Naive thymus-derived CD4-positive, alpha-beta T cell (primary cell): ENCODE measurements at places on chromosomes 5 and 9.
A peak's percentile ranks its signal among the peaks of the same experiment; 100 is the strongest.

DNA sequence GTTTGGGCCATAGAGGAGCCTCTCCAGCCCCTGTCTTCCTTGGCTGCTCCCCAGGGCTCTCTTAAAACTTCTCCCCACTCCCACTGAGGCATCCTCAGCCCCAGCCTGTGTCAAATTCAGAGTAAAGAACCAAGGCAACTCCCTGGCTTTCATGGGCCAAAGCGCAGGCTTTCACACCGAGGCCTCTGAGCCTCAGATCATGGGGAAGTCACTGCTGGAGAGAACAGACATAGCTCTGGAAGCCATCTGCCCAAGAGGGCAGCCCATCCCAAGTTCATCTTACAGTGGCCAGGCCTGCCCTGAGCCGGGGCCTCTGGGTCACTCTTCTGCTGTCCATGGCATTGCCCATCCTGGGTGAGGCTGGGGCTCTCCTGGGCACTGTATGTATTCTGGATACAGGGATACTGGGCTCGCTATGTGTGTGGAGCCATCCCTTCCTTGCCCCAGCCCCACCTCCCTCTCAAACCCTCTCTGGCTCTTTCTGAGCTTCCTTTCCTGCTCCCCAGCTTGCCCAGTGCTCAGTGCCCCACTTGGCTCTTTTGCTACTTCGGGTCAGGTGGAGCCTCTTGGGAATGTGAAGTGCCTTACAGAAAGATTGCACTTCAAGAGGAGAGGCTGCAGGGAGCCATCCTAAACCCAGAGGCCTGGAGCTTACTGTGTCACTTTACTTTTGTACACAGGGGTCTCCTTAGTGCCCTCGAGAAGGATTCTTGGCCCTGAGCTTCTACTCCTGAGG, 33.0 kb downstream of the TGFBI start:
- H3K4me3 ChIP-seq: no peak overlapping the region
- H3K27ac ChIP-seq: no peak overlapping the region
- no peak for DNase-seq
- H3K27me3 ChIP-seq: no peaks in the 10 kb centered on the region

DNA sequence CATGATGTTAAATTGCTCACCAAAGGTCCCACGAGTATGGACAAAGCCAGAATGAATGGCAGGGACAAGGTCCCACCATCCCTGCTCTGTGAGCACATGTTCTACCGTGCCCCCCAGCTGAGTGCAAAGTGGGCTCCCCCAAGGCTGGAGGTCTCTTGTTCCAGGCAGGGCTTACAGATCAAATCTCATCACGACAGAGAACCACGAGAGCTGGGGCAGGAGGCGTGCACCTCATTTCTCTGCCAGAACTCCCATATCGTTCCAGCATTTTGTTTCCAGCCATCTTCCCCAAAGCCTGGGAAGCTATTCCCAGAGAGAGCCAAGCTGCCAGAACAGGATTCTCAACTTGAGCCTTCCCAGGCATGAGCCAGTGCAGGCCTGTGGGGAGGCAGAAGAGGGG, 108.5 kb downstream of the ZNF354C start:
- DNase-seq: no peak
- no peaks in the 10 kb centered on the region for H3K36me3 ChIP-seq
- no peak overlapping the region for H3K4me3 ChIP-seq

DNA sequence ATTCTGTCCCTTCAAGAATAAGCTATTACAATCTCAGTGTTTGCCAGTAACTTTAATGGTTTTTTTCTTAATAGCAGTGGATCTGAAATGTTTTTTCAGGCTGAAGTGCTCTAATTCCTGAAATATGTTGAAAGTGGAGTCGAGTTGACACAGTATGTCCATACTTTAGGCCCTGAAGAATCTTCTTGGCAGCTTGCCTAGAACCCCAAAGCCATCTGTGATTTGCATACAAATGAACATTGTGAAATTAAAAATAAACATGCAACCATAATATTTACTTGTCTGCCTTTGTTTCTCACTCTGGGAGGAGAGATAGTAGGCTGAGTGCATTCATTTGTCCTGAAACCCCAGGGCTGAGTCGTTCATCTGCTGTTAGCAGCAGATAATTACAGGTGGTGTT, 152.7 kb downstream of the ADCY2 start:
- no peak overlapping the region for H3K4me3 ChIP-seq
- no peaks in the 10 kb centered on the region for H3K4me1 ChIP-seq
- H3K27ac ChIP-seq: no peak overlapping the region
- no peak for DNase-seq
- no peaks in the 10 kb centered on the region for H3K27me3 ChIP-seq

DNA sequence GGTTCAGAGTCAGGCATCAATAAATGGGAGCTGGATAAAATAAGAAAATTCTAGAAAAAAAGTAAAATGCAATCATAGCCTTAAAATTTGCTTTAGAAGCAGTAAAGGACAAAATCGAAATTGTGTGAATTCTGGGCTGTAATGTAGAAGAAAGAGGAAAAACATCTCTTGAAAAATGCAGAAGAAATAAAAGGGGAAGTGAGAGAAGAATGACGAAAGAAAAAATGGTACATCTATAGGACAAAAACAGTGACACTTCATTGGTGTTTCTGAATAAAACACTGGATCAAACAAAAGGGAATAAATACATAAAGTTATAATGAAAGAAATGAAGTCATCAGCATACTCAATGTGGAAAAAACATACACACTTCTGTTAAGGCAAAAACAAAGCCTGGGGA, 642.3 kb downstream of the ACTL7B start:
- no peaks in the 10 kb centered on the region for H3K27me3 ChIP-seq
- H3K27ac ChIP-seq: no peak overlapping the region
- H3K4me3 ChIP-seq: no peak overlapping the region
- no peaks in the 10 kb centered on the region for H3K36me3 ChIP-seq
- no peaks in the 10 kb centered on the region for H3K4me1 ChIP-seq
- DNase-seq: no peak

GRCh38 chr9:124574534-124575375, 67.6 kb upstream of the NR5A1 start:
- H3K4me3 ChIP-seq: no peak overlapping the region
- no peaks in the 10 kb centered on the region for H3K27me3 ChIP-seq
- no peak overlapping the region for H3K27ac ChIP-seq
- no peak for DNase-seq
- H3K36me3 ChIP-seq: no peaks in the 10 kb centered on the region

DNA sequence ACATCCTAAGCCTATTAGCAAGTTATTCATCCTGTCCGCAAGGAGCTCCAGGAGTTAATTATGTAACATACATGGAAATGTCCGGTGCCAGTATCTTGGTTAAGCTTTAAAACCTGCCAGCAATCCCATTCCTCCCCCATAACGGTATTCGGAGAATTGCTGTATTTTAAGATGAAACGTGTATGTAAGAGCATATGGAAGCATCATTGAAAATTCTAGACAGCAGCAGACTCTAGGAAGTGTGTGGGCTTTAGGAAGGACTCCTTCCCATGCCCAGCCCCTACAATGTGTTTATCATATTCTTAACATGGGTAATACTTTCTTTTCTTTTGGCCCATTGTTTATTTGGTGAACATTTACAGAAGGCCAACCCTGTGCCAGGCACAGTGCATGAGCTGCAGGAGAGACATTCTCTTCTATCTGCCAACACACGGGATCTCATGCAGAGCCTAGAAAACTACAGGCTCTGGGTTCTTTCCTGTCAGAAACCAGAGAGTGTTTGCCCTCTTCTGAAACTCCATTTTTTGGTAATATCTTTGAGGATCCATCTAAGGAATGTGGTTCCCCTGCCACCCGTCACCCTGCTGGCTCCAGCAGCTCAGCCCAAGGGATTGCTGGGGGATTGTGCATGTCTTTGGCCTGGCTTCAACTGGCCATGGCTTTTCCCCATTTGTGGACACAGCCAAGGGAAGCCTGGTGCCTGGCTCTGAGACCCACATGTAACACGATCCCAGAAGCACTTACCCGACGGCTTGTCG, 15.1 kb downstream of the ANGPTL2 start:
- DNase-seq: no peak
- no peak overlapping the region for H3K27ac ChIP-seq
- H3K4me3 ChIP-seq: no peak overlapping the region
- H3K27me3 ChIP-seq: no peaks in the 10 kb centered on the region

DNA sequence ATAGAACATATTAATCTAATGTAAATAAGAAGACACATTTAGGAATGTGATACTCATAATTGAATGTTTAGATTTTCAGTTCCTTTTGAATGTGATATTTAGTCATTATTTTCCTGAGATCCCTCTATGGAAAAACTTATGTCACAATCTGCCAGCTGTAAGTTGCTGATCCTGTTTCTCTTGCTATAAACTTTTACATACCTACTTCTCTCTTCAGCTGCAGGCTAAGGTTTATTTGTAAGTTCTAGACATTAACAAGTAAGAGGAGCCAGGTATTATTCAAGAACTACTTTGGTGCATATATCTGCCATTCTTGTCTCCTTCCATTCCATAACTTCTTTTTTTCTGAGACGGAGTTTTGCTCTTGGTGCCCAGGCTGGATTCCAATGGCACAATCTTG, 462.4 kb downstream of the PRR16 start:
- H3K27me3 ChIP-seq: no peaks in the 10 kb centered on the region
- DNase-seq: no peak
- H3K4me3 ChIP-seq: no peak overlapping the region
- no peaks in the 10 kb centered on the region for H3K4me1 ChIP-seq
- no peaks in the 10 kb centered on the region for H3K36me3 ChIP-seq

GRCh38 chr5:122759241-122760070, 15.4 kb upstream of the SNX2 start:
- no peaks in the 10 kb centered on the region for H3K27me3 ChIP-seq
- no peaks in the 10 kb centered on the region for H3K36me3 ChIP-seq
- no peak overlapping the region for H3K4me3 ChIP-seq

DNA sequence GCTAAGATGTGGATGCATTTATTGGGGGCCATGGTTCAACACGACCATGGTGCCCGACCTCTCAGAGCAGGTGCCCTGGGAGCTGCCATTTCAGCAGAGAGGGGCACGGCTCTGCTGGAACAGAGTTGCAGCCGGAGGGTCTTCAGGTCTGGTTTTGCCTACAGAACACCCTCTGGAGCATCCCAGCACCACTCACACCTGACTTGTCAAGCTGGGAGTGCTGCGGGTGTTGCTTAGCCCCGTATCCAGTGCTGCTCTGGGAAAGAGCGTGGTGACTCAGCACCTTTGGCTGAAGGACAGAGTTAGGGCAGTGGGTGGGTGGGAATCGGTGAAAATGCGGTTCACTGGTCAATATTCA, 36.5 kb upstream of the IRX4 start:
- H3K27me3 ChIP-seq: no peaks in the 10 kb centered on the region
- H3K4me3 ChIP-seq: no peak overlapping the region
- no peak for DNase-seq
- H3K4me1 ChIP-seq: no peaks in the 10 kb centered on the region
- H3K36me3 ChIP-seq: no peaks in the 10 kb centered on the region

GRCh38 chr5:179699616-179700237, 960 bp downstream of the CANX start:
- H3K27me3 ChIP-seq: no peaks in the 10 kb centered on the region
- peaks cover 21% of the 10 kb centered on the region for H3K4me1 ChIP-seq
- H3K27ac ChIP-seq: peak overlapping the region; percentile 100
- no peaks in the 10 kb centered on the region for H3K36me3 ChIP-seq
- H3K4me3 ChIP-seq: peak overlapping the region; percentile 72

GRCh38 chr9:32665101-32665500, 29.6 kb upstream of the TAF1L start:
- H3K4me3 ChIP-seq: no peak overlapping the region
- no peak overlapping the region for H3K27ac ChIP-seq
- no peaks in the 10 kb centered on the region for H3K27me3 ChIP-seq
- DNase-seq: no peak
- H3K36me3 ChIP-seq: no peaks in the 10 kb centered on the region

DNA sequence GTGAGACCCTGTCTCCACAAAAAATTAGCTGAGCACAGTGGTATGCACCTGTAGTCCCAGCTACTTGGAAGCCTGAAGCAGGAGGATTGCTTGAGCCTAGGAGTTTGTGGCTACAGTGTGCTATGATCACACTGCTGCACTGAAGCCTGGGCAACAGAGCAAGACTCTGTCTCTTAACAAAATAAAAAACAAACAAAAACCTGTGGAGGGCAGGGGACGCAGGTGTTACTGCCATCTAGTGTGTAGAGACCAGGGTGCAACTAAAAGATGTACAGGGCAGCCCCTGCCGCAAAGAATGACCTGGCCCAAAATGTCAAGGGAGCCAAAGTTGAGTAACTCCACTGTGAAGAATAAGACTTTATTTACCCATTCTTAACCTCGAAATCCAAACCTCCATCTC, 27.1 kb downstream of the ASPN start:
- no peak overlapping the region for H3K4me3 ChIP-seq
- no peak overlapping the region for H3K27ac ChIP-seq
- H3K27me3 ChIP-seq: no peaks in the 10 kb centered on the region
- H3K4me1 ChIP-seq: no peaks in the 10 kb centered on the region
- H3K36me3 ChIP-seq: no peaks in the 10 kb centered on the region
- no peak for DNase-seq
